ENCODE measurements at places on chromosomes 2 and 18. TPM values are rescaled to one million over a fixed set of nuclear protein-coding genes. Genes with fewer than 3 reads are reported as not detected.

DNA sequence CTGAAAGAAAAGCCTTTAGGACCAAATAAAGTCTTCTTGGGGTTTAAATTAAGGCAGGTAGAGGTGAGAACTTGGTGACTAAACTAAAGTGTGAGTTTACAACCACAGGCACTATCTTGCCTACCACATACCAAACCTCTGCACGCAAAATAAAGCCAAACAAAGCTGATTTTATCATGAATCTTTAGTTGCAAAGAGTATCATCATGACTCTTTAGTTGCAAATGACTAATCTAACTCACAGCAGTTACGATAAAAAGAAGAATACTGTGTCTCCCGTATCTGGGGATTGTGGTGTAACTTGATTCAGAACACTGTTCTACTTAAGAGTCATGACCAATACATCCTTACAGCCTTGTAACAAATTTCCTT is 11.2 kb downstream of the CFAP210 start:
- DNase-seq = no peak
- no peaks in the 10 kb centered on the region for H3K27me3 ChIP-seq
- peaks cover 9% of the 10 kb centered on the region for H3K36me3 ChIP-seq
- H3K4me1 ChIP-seq = peaks cover 5% of the 10 kb centered on the region
- no peak overlapping the region for H3K27ac ChIP-seq

GRCh38 chr2:143942486-143942885 is 577.4 kb downstream of the ZEB2 start:
- H3K4me1 ChIP-seq = peaks cover 8% of the 10 kb centered on the region
- DNase-seq = no peak
- no peak overlapping the region for H3K27ac ChIP-seq
- H3K27me3 ChIP-seq = peaks cover 30% of the 10 kb centered on the region

GRCh38 chr2:232521959-232522622 is 1.9 kb downstream of the PRSS56 start:
- H3K27me3 ChIP-seq = peaks cover 48% of the 10 kb centered on the region
- no peaks in the 10 kb centered on the region for H3K36me3 ChIP-seq
- peak; percentile 71 for DNase-seq
- H3K4me1 ChIP-seq = peaks cover 1% of the 10 kb centered on the region

Gene FHL2
- 3.0 TPM for total RNA-seq

GRCh38 chr2:9179572-9180201 is 26.9 kb upstream of the ASAP2 start:
- H3K27ac ChIP-seq = peak overlapping the region; percentile 95
- DNase-seq = no peak
- H3K36me3 ChIP-seq = no peaks in the 10 kb centered on the region
- peaks cover 44% of the 10 kb centered on the region for H3K4me1 ChIP-seq

DNA sequence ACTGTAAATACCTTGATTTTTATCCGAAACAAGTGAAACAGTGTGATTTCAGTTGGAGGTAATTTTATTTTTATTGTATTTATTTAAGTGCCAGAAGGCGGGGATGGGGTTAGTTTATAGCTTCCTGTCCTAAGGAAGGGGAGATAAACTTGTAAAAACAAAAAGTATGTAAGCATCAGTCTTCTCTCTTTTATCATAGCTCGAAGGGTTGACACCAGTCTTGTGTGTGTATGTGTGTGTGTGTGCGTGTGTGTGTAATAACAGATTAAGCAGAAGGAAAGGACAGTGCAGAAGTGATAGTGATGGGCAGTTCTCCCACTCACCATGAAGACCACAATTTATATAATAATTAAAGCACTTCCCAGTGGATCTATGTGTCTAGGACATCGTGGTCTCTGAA is 793.3 kb downstream of the PLCL1 start:
- H3K27ac ChIP-seq = no peak overlapping the region
- H3K36me3 ChIP-seq = no peaks in the 10 kb centered on the region
- H3K4me3 ChIP-seq = no peak overlapping the region
- peaks cover 11% of the 10 kb centered on the region for H3K4me1 ChIP-seq
- no peaks in the 10 kb centered on the region for H3K27me3 ChIP-seq
- DNase-seq = no peak

Gene LYG1
- total RNA-seq = 3.3 TPM

Gene HOXD12
- total RNA-seq = not detected

GRCh38 chr2:42949125-42949524 is 156.7 kb upstream of the HAAO start:
- no peak overlapping the region for H3K4me3 ChIP-seq
- peaks cover 33% of the 10 kb centered on the region for H3K4me1 ChIP-seq
- no peak for DNase-seq
- H3K27me3 ChIP-seq = no peaks in the 10 kb centered on the region
- peak overlapping the region; percentile 73 for H3K27ac ChIP-seq

- no peak overlapping the region for H3K27ac ChIP-seq
- peak; percentile 19 for DNase-seq
- H3K4me1 ChIP-seq = peaks cover 9% of the 10 kb centered on the region
- no peaks in the 10 kb centered on the region for H3K36me3 ChIP-seq
Measured at GRCh38 chr2:150610670-150611279, 123.3 kb upstream of the RND3 start.
